ENCODE measurements at places on chromosomes 5 and 9. TPM values are rescaled to one million over a fixed set of nuclear protein-coding genes. Genes with fewer than 3 reads are reported as not detected.
A peak's percentile ranks its signal among the peaks of the same experiment; 100 is the strongest.

SEMA6A gene
- total RNA-seq, result 406 TPM

SLC46A2 gene
- 0.07 TPM for total RNA-seq

EDIL3 gene
- total RNA-seq, result 48.3 TPM

RETREG1 gene
- total RNA-seq, result 2.2 TPM

CCDC192 gene
- 0.53 TPM for total RNA-seq

CDX1 gene
- 0.09 TPM for total RNA-seq

FOCAD gene
- 37.1 TPM for total RNA-seq

ZFP2 gene
- 2.0 TPM for total RNA-seq

- no peak for DNase-seq
These were observed 20.6 kb upstream of the PTGES start for GRCh38 chr9:129773262-129774048.

DNA sequence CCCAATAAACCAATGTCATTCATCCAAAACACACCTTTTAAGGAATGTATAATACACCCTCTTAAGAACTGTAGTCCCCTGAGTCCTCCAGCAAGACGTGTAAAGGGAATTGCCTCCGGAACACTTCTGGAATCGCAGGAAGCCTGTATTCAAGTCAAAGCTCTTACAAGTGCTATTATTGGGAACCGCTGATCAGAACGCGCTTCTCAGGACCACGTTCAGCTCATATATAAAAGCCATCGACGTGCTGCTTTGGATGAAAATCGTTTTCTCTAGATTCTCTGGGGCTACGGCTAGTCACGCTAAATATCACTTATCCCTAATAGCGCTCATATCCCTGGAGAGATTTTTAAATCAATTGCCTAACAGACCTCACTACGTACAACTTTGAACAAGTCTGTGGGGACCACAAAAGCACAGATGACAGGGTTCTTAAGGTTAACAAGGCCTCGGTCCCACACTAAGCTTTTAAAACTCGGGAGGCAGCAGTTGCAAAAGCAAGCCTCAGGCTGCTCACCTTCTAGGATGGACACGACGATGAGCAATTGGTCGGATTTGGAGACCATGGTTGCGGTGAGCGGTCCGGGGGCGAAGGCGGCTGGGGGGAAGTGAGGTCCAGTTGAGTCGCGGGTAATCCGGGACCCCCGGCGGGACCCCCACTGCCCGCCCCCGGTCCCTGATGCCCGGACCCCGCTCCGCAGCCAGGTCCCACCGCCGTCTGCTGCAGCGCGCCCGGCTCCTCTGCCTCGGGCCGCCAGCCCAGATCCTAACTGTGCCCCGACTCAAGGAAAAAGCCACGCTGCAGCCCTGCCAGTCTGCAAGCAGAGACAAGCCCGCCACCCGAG, 548 bp downstream of the CEP120 start:
- DNase-seq, result no peak

GRCh38 chr9:133778336-133779013, 40.3 kb upstream of the SARDH start:
- DNase-seq, result no peak

- DNase-seq, result no peak
These were observed 89.6 kb upstream of the BASP1 start for GRCh38 chr5:17127743-17128231.

- DNase-seq, result no peak
These were observed 155.9 kb downstream of the FGF18 start for GRCh38 chr5:171575386-171575785.

- DNase-seq, result no peak
These were observed 687.0 kb upstream of the FTMT start for GRCh38 chr5:121164632-121165031.

GRCh38 chr5:24535646-24536045, 109.1 kb downstream of the CDH10 start:
- DNase-seq, result no peak

GRCh38 chr9:120778758-120779157, 14.5 kb downstream of the FBXW2 start:
- DNase-seq, result no peak

GRCh38 chr9:113993838-113994540, 84.1 kb downstream of the AMBP start:
- DNase-seq, result no peak

GRCh38 chr9:37575511-37575914, 667 bp downstream of the FBXO10 start:
- no peak for DNase-seq

GRCh38 chr5:73615085-73615484, 10.9 kb upstream of the ARHGEF28 start:
- DNase-seq, result no peak

DNA sequence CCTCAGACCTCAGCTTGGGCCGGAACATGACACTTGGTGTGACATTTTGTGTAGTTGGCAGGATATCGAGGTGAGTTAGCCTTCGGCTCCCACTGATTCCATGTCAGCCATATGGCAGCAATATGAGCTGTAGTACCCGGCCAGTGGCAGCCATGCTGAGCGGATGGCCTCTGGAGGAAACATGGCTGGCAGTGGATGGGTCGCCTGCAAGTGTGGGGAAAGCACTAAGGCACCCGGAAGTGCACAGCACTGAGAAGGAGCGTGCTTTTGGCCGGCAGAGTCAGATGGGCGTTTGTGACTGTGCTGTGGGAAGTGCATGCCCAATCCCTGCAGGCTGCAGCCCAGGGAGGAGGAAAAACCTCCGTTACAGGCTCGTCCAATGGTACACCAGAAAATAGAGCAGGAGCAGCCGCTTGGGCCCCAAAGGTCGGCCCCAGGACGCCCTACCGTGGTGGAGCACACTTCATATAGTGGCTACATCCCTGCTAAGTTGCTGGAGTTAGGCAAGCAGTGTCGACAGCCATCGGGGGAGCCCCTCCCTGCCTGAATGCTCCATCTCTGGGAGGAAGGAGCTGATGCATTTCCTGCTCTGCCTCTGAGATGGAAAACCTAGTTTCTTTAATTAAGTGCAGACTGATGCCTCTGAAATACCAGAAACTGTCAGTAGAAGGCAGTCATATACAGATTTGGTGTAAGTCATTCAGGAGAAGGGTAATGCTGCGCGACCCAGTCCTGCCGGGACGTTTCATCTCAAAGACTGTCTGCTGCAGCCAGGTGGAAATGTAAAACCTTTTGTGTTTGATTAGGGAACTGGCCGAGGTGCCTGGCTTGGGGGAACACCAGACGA, 2185.8 kb upstream of the ACO1 start:
- DNase-seq, result peak; percentile 11

- DNase-seq, result peak; percentile 64
These were observed 3.8 kb downstream of the NDST1 start for GRCh38 chr5:150511578-150512367.

GRCh38 chr5:96079075-96079474, 117.4 kb upstream of the ELL2 start:
- no peak for DNase-seq

DNA sequence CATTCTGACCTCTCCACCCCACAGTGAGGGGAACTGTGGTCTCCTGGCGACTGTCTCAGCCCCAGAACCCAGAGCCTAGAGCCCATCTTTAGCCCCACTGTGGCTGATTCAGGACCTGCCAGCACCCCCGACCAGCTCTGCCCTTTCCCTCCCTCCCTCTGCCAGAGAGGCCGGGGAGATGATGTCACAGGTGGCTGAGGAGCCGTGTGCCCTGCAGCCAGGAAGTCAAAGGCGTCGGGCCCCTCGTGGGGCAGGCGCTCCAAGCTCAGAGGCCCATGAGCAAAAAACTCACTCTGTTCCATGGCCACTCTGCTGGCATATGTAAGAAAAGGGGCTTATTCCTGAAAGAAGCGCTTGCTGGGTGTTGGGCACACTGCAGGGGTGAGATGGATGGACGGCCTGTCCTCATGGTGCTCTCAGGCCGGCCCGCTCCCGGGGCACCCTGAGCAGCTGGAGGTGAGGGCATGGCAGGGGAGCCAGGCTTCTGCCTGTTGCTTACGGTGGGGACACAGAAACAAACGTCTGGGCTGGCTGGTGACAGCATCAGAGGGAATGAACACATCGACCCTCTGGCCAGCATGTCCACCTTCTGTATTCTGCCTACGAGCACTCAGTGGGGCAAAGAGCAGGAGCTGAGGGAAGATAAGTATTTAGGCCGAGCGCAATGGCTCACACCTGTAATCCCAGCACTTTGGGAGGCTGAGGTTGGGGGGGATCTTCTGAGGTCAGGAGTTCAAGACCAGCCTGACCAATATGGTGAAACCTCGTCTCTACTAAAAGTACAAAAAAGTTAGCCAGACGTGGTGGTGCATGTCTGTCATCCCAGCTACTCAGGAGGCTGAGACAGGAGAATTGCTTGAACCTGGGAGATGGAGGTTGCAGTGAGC, 41.1 kb downstream of the LAMC3 start:
- DNase-seq, result no peak

DNA sequence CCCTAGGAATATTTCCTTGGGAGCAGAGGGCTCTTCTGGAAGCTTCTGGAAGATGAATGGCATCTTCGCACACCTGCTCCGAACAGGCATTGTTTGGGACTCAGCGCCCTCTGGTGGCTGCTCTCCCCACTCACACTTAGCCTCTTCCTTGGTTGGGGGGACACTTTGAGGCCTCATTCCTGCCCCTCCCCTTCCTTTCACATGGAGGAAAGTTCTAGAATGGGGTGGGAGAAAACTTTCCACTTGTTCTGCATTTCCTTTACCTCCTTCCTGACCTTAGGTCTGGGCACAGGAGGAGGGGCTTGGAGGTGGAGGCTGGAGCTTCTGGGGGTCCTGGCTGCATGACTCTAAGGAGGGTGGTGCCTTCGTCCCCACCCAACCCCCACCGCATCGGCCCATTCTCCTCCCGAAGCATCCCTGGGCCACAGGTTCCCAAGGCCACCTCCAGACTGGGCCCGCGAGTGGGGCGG, 19.3 kb upstream of the SMIM32 start:
- DNase-seq, result peak; percentile 77

GRCh38 chr5:143536364-143536763, 132.9 kb upstream of the NR3C1 start:
- no peak for DNase-seq

All from WTC11 (cell line).